Suppressor macrophage (primary cell): ENCODE measurements at places on chromosomes 12 and 14.

DNA sequence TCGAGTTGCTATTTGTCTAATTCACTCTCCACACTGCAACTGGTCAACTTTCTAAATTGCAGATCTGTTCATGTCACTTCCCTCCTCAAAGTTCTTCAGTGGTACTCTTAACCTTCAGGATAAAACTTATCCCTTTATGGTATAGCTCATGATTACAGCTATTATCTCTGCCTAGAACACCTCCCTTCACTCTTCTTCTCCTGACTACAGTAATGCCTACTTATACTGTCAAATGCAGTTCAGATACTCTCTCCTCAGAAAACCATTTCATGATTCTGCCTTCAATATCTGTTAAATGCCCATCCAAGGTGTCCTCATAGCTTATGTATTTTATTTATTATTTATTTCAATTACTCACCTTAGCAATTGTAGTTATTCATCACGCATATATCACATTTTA, 85.5 kb downstream of the FAR2 start:
- DNase-seq = no peak

DNA sequence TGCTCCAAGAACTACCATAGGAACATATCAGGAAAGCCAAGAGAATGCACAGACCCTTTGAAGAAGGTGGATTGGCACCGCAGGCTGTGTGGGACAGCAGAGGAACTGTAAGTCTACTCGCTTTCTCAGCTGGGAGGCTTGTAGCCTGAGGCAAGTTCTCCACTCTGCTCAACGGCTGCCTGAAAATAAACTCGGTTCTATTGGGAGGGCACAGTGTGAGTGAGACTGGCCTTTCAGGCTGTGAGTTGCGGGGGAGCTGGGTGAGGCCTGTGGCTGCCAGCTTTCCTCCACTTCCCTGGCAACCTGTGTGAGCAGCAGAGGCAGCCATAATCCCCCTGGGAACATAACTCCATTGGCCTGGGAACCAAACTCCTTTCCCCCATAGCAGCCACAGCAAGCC, 132.1 kb downstream of the ANKS1B start:
- no peak for DNase-seq

GRCh38 chr14:90608929-90609341, 207.3 kb downstream of the TTC7B start:
- DNase-seq = peak; percentile 49

DNA sequence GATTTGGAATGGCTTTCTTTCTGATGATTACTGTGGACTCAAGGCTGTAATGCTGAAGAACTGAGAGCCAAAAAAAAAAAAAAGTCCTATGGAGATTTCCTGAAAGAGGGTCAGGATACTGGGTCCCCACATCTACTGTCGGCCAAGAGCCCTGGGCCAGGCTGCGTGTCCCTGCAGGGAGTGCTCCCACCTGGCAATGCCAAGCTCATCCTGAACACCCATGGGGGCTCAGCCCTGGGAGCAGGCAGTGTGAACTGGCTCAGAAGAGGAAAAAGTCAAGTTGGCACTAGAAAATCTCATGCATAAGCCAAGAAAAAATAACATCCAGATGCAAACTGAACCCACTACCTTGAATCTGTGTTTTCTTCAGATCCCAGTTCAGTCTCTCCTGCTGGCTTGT, 35.0 kb upstream of the SMOC1 start:
- DNase-seq = no peak

GRCh38 chr14:21536418-21537089, 10.4 kb upstream of the SALL2 start:
- no peak for DNase-seq

DNA sequence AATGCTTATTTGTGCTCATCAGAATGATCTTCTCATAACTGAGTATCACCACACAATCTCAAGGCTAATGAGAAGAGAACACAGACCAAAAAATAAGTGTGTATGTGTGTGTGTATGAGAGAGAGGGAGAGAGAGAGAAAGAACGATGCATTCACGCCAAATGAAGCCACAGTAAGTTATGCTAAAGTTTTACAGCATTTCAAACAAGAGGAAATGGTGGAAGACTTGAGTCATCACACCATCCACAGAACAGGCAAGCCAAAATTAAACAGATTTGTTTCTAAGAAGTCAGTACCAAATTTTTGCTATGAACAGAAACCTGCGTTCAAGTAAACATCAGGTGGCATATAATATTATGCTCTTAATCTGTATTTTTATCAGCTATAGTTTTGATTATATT, 141.2 kb downstream of the MED13L start:
- no peak for DNase-seq

DNA sequence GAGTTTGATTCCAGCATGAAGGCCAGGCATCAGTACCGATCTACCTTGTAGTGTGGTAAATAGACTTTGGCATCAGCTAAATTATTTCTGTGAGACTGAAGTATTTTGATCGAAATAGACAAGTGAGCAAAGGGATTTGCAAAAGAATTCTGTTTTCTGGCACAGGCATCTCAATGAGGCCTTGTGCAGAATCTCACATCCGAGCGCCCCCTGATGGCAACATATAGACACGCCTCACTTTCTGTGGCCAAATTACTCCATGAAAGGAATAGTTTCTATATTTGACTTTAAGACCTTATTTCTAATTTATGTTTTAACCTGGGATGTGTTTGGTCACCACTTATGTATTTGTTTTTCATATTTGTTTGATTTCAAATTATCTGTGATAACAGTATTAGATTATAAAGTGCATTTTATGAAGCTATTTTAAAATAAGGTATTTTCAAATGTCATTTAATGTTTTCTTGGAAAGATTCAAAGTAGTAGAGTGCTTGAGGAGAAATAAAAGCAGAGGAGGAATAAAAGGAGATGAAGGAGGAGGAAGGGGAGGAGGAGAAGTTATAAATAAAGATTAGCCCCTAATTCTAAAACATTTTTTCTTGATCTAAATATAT, 731.9 kb downstream of the NRXN3 start:
- peak; percentile 6 for DNase-seq

DNA sequence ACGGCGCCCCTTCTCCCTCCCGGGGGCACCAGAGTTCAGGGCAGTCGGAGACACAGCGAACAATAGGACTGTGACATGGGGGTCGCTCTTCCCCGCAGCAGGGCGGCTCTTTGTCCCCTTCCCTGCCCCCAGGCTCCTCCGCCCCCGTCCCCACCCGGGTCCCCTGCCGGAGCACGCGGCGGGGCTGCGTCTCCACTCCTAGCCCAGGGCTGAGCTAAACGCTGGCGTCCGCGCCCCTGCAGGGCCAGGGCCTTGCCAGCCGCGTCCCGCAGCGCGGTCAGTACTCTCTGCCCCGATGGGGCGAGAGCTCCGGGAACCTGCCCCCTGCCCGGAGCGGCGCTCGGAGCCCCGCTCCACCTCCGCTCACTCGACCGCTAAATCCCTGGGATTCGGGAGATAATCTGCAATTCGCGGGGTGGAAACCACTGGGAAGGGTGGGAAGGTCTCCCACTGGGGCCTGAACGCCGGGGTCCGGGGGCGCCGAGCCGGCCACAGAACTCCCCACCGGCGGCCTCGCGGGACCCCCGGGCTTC, 825 bp upstream of the CCDC85C start:
- DNase-seq = no peak

DNA sequence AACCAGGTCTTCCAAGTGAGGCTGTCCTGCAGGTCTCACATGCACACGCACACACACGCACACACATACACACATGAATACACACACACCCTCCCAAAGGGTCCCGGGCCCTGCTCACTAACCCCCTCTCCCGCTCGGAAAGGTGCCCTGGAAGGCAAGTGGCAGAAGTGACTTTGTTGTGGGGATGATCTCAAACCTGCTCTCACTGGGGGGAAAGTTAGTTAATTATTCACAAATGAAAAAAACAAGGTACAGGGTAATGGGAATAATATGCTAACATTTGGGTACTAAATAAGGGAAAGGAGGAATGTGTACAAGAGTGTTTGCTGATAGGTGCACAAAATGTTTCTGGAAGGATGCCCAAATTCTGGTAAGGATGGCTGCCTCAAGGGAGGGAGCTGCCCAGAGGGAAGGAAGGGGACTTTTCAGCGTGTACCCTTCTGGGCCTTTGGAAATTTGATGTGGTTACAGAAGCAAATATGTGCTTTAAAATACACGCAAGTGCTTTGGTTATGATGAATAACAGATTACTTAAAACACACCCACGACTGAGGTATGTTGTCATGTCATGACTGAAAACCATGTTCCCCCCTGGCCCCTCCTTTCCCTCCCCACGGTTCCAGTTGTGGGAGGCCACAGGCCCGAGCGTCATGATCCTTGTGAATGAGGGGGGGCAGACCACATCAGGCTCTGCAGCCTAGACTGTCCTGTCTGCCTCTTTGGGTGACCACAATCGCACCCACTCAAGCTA, 43.3 kb upstream of the PLEKHG6 start:
- DNase-seq = no peak
